NB4 (cell line): ENCODE measurements at places on chromosomes 6 and 20.

GRCh38 chr6:80438772-80439171 lies 332.3 kb downstream of the BCKDHB start:
- no peak for DNase-seq

- no peak for DNase-seq
These were observed 106.3 kb downstream of the NUS1 start for GRCh38 chr6:117781550-117781949.

DNA sequence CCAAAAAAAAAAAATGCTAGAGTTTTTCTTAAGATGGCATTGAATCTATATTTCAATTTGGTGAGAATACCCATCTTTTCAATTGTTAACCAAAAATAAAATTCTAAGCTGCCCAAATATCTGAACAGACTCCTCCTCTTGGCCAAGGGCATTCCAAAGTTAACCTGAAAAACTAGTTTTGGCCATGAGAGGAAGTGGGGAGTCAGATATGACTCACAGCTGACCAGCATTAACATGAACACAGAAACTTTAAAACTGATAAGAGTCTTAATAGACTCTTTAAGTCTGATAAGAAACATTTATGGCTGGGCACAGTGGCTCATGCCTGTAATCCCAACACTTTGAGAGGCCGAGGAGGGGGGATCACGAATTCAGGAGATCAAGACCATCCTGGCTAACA lies 171.3 kb downstream of the FAXC start:
- DNase-seq, result no peak

DNA sequence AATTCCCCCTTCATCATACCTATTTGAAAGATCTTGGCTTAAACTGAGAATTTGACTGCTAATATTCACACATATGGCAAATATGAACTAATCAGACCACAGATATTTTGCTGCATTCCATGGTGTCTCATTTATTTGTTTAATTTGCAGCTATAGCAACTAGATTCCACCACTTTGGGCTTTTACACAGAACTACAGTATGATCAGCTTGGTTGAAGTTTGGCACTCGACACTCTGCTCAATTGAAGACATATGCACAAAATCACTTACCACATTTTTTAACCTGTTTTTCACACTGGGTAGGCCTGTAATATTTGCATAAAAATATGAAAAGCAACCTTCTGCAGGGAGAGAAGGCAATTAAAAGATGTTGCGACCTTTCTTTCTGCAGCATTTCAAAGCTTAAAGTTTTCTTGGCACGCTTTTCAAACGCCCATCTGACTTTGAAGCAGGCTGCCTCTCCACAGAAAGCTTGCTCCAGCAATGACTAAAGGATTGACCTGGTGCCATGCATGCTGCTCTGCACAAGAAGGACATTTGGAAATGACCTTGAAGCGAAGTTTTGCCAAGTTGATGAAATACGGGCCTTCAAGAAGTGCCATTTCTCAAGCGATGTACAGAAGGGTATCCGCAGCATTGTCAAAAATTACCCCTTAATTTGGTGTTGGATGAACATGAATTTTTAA lies 126.7 kb downstream of the AIG1 start:
- no peak for DNase-seq

- no peak for DNase-seq
These were observed 38.4 kb downstream of the INSM1 start for GRCh38 chr20:20406306-20406705.
